Activated CD4-positive, alpha-beta memory T cell treated with anti-CD3 and anti-CD28 coated beads for 36 hours (primary cell): ENCODE measurements at places on chromosomes 1 and 21. TPM values are rescaled to one million over a fixed set of nuclear protein-coding genes. Genes with fewer than 3 reads are reported as not detected.

ABCG1 gene
- 22.2 TPM for total RNA-seq

OR4F16 gene
- not detected for total RNA-seq

LCE2C gene
- not detected for total RNA-seq

CHIA gene
- not detected for total RNA-seq

TTC22 gene
- total RNA-seq, result 5.3 TPM

REN gene
- not detected for total RNA-seq

GRCh38 chr1:167983797-167984420, 47.0 kb upstream of the MPC2 start:
- DNase-seq, result no peak

DNA sequence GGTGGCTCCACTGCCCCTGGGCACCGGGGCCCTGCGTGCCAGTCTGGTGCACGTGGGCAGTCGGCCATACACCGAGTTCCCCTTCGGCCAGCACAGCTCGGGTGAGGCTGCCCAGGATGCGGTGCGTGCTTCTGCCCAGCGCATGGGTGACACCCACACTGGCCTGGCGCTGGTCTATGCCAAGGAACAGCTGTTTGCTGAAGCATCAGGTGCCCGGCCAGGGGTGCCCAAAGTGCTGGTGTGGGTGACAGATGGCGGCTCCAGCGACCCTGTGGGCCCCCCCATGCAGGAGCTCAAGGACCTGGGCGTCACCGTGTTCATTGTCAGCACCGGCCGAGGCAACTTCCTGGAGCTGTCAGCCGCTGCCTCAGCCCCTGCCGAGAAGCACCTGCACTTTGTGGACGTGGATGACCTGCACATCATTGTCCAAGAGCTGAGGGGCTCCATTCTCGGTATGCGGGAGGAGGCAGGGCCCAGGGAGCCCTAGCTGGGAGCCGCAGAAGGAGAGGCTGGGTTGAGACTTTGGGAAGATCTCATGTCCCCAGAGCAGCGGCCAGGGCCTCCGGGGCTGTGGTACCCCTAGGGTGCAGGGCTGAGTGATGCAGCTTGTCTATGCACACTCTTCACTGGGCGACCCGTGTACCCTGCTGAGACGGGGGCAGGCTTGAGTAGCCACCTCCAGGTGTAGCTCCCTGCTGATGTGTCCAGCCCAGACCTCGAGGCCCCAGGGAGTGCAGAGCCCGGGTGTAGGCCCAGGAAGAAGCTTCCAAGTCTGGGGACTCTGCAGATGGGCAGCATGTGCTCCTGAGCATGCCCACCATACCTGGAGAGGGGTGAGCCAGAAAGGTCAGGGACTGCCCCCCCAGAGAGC, 1.8 kb downstream of the VWA1 start:
- DNase-seq, result no peak

DNA sequence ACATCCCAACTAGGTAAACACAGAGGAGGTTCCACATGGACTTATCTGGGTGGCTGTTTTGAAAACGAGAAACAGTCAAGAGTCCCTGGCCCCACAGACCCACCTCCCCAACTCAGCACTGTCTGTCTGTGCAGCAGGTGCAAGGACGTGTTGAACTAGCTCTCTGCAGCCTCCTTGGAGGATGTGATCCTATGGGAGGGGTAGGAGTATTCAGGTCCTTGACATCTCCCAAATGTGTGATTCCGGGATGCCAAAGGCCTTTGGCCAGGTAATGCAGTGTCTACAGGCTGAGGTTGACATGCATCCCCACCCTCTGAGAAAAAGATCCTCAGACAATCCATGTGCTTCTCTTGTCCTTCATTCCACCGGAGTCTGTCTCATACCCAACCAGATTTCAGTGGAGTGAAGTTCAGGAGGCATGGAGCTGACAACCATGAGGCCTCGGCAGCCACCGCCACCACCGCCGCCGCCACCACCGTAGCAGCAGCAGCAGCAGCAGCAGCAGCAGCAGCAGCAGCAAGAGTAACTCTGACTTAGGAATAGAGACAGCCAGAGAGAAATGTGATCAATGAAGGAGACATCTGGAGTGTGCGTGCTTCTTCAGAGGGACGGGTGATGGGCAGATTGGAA, 151.6 kb upstream of the CAMK1G start:
- no peak for DNase-seq

DNA sequence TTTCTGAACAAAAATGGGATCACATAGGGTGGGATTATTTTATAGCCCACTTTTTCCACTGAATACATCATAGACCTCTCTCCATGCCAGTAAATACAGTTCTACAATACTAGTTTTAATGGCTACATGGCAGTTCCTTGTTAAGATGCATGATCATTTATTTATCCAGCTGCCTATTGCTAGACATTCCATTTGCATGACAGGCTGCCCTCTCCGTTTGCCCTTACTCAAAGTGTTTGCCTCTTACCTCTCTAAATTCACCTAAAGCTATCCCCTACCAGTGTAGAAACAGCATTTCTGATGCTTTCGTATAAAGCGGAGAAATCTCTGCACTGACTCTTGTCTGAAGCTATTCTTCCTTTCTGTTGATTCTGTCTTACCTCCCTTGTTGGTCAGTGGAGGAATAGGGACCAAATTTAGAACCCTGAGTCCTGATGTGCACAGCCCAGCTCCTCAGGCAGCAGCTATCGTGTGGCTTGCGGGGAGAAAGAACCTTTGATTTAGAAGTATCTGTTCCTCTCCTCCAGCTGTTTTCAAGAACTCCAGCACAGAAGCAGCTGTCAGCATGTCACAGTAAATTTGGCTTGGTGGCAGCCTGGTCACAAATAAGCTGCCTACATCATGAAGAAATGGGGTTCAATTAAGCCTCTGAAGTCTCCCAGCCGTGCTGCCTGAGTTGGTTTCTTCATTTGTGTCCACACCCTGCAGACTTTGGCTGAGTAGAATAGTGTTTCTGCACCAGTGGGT, 337.3 kb downstream of the PRDM2 start:
- DNase-seq, result no peak

GRCh38 chr1:111727056-111727455, 12.1 kb downstream of the INKA2 start:
- DNase-seq, result no peak

GRCh38 chr21:40766381-40766780, 80.6 kb downstream of the DSCAM start:
- DNase-seq, result no peak

DNA sequence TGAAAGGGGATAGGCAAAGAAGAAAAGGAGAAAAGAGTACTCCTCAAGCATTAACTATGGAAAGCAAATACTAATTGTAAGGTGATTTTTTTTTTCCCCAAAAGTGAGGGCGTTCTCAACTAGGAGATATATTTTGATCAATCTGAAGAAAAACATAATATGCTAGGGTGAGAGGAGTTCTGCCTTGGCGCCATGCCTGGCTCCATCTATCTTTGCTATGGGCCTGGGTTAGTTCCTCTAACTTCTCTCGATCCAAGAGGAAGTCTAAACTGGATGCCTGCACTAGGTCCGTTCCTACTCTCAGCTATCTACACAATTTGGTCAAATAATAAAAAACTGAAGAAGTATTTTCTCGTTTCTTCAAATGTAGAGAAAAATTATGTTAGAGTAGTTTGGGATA, 20.5 kb downstream of the CNN3 start:
- DNase-seq, result no peak

DNA sequence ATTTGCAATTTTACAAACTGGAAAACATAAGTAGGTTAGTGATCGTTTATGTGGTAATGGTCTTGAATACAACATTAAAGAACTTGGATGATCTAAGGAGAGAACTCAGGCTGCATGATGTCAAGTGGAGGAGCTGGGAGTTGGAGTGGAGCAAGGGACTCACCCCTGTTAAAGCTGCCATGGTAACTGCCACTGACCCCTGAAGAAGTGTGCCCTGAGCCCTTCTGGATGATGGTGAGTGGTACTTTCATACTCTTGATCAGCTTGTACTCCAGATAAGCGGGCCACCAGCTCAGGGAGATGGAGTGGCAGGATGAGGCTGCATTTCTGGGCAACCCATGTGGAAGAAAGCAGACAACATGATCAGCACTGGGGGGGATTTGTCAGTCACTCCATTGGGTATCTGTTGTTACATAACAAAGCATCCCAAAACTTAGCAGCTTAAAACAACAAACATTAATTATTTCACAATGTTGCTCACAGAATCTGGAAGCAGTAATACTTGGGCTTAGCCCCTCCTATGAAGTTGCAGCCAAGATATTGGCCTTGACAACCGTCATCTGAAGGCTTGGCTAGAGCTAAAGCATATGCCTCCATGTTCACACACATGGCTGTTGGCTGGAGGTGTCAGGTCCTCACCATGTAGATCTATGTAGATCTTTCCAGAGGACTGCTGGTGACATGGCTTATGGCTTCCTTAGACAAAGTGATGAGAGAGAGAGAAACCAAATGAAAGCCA, 213.8 kb downstream of the DUSP10 start:
- DNase-seq, result no peak

- DNase-seq, result no peak
Measured at GRCh38 chr1:85328713-85329397, 52.4 kb upstream of the BCL10 start.

GRCh38 chr1:100390531-100390930, 38.2 kb downstream of the CDC14A start:
- no peak for DNase-seq

GRCh38 chr1:93960641-93961147, 51.5 kb upstream of the GCLM start:
- DNase-seq, result no peak

DNA sequence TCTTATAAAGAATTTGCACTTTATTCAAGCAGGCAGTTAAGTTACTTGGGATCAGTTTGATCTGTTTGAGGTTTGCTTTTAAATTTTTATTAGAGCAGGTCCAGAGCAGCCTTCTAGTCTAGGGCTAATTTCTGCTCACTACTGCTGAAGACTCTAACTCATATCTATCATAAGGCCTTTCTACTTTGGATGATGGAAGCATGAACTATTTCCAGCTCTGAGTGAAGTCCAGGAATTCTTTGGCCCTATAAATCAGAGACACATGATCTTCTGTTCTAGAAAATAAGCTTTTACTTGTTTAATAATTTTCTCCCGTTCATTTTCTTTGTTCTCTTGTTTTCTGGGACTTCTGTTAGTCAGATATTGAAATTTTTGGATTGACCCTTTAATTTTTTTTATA, 14.7 kb downstream of the NIBAN1 start:
- DNase-seq, result no peak

DNA sequence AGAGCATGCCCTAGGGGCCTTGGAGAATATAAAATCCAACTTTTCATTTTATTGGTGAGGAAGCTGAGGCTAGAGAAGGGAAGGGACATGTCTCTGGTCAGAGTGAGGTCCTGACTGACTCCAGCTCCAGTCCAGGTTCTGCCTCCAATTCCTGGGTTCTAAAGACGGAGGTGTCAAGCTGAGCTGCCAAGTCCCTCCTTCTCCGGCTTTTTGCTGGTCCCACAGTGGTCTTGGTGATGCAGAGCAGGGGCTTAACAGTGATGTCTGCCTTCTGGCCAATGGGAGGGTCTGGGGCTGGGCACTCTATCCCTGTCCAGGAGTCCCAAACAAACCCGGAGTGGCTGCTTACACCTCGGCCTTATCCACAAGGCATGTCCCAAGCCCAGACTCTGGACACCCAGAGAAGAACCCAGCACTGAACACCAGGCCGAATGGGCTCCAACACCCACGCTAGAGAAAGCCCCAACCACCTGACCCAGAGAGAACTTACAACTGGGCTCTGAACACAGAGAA, 104.8 kb downstream of the EBNA1BP2 start:
- no peak for DNase-seq

GRCh38 chr21:15058854-15059263, 5.9 kb downstream of the NRIP1 start:
- DNase-seq, result no peak

DNA sequence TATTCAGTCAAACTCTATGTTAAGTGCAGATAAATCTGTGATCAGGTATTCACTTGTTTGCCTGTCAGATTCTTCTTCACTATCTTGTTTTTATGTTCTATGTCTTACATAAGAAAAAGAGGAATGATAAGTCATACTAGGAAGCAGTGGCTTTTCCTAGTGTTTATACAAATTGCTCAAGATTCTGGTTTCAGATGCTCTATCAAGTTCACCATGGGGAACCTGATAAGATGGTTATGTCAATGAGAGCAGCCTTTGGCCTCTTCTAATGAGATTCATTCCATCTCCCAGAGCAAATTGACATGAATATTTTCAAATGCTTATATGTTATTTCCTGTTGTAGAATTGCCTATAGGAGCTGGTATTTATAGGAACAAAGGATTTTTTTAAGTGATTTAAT, 218.8 kb upstream of the TMPRSS15 start:
- DNase-seq, result no peak

DNA sequence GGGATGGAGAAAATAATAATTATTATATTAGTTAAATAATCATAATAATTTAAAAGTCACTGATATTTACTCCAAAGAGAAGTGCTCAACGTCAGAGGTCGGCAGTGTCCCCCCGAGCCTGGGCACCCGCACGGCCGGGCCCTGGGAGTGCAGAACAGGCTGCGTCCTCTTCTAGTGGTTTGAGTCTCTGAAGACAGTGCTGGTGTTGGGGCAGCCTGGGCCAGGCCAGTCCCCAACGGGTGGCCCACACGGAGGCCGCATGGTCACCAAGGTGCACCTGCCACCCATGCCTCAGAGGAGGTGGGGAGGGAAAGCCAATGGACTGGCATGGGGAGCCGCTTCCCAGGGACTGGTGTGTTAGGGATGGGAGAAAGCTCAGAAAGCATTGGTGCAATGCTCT, 27.3 kb downstream of the WNT9A start:
- no peak for DNase-seq

GRCh38 chr1:237864338-237865244, 26.1 kb downstream of the ZP4 start:
- DNase-seq, result peak; percentile 38

DNA sequence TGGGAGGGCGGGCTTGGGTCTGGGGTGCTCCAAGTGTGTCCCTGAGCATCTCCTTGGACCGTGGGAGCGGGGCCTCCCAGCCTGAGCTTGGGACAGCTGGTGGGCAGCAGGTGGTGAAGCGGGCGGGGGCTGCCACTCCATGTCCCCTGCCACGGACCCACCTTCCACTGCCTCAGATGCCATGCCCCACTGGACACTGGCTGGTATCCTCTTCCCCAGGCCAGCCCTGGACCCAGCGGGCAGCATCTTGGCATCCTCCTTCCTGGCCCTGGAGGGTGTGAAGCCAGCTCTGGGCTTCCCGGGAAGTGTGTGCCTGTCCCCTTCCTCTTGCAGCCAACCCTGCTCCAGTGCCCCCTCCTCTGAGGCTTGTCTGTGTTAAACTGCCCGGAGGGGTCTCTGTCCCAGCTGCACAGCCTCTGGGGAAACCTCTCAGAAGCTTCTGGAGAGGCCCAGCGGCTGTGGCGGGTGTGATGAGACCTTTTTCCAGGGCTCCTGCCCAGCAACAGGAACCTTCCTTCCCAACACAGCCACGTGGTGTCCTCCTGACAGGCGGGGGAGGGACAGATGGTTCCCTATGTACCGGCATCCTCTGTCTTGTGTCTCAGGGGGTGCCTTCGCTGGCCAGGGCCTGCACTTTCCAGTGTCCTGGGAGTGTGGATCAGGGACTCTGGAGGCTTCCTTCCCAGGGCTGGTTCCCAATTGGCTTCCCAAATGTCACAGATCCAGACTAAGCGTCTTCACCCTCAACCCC, 81.6 kb upstream of the DISP3 start:
- no peak for DNase-seq

DNA sequence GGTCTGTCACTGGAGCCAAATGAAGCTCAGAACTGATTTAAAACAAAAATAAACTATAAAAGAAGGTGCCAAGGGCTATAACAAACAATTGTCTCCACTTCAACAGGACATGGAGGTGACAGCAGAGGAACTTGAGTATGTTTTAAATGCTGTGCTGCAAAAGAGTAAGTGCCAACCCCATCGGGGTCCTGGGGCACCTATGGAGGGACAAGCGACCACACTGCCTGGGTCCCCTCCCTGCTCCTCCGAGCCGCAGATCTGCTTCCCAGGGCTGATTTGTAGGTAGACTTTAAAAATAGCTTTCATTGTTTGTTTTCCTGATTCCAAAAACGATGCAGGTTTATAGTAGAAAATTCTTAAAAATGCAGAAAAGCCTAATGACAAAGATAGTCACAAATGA, 42.8 kb downstream of the CAPN9 start:
- no peak for DNase-seq
